ENCODE measurements at places on chromosomes 7 and 10.
A peak's percentile ranks its signal among the peaks of the same experiment; 100 is the strongest.

DNA sequence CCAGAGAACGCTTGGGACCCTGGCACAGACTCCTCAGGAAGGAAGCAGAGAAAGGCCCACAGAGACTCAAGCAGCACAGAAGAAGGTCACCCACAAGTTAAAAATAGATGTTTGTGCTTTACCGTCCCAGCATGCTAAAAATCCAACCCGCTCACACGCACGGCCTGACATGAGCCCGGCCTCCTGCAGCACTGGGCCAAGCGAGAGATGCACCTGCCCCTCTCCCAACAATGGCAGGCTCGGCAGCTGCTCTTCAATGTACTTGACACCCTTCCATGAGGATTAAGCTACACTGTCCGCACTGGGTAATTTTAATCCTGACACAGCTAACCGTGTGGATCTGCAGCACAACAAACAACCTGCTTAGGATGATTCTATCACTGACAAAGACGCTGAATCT, 9.3 kb downstream of the DIP2C start:
- DNase-seq, result no peak

GRCh38 chr7:76060842-76061241, 12.9 kb downstream of the MDH2 start:
- no peak for DNase-seq

DNA sequence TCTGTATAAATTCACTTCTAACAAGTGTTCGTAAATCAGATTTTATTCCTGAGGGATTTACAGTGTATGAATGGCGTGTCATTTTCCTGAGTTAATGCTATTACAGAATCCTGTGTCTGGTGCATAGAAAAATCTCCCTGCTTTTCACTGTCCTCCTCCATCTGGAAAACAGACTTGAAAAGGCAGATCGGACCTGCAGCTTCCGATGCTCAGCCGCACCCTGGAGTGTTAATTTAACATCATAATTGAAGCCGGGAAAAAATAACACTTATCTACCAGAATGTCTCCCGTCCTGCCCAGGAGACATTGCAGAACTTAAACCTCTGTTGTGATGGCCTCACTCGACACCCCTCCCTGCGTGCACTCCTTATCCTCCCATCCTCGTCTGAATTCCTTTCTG, 442.1 kb upstream of the FOXK1 start:
- no peak for DNase-seq

DNA sequence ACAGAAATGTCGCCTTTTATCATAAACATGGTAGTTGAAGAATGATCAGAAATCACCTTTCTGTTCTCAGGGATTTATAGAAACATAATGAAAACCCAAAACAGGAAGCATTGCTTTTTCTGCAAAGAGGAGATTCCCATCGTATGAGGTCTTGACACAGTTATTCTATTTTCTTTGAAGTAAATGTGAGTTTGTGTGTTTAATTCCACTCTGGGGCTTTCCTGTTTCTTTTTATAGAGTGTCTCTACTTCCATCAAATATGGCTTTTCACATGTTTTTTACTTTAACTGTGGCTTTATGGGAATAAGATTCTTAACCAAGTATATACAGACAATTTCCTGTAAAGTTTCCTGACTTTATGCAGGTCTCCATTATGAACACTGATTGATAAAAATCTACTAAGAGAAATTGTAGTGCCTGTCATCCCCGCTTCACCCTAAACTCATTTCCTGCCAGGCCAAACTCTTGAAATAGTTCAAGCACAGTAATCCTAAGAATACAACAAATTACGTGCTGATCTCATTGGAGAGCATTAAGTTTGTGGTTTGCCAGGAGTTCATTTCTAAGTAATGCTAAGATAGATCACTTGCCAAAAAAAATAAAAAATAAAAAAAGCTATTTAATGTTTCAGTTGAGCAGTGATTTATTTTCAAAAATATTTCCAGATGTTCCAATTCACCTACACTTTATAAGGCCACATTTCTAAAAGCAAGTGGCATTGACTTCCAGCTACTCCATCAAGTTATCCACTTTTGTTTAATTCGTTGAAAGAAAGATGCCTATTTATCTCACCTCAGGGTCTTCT, 52.2 kb upstream of the SEC61G start:
- peak; percentile 66 for DNase-seq

DNA sequence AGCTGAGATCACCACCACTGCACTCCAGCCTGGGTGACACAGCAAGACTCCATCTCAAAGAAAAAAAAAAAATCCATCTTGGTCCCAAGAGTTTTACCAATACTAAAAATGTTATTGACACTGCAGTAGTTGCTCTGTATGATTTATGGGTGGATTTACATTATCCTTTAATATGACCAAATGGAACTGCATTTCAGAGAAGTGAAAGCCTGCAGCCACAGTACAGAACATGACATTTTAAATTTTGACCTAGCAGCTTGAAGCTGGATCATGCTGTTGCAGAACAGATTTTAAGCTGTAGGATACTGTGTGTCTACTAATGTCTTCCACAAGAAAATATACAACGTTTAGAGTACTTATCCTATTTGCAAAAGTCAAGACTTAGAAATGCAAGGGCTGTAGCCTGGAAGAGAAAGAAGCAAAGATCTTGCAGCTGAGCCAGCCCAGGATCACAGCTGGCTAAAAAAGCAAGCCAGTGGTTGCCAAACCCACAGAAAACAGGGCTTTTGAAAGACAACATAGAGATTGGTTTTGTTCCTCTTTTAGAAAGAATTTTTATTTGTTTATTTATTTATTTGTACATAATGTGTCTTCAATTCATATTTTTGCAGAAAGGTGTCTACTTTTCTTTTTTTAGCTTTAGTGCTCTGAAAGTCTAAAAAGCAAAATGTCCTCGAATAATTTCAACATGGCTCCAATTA, 55.2 kb upstream of the WNT16 start:
- DNase-seq, result no peak

- no peak for DNase-seq
Measured at GRCh38 chr7:106017657-106018056, 54.6 kb downstream of the CDHR3 start.

DNA sequence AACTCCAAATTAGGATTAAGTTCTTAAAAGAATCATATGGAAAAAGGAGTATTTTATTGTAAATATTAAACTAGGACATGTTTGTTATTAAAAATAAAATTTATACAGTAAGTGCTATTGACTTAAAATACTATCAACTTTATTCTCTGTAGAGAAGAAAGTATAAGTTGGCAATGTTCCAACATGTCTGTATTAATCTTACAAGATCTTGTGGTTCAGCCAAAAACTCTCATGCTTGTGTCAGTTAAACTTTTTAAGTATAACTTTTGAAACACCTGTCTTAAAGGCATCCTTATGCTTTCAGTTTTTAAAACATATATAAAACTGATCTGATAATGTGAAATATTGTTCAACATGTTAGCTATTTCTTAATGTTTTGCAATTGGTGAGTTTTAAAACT, 160.7 kb downstream of the ZEB1 start:
- DNase-seq, result no peak

DNA sequence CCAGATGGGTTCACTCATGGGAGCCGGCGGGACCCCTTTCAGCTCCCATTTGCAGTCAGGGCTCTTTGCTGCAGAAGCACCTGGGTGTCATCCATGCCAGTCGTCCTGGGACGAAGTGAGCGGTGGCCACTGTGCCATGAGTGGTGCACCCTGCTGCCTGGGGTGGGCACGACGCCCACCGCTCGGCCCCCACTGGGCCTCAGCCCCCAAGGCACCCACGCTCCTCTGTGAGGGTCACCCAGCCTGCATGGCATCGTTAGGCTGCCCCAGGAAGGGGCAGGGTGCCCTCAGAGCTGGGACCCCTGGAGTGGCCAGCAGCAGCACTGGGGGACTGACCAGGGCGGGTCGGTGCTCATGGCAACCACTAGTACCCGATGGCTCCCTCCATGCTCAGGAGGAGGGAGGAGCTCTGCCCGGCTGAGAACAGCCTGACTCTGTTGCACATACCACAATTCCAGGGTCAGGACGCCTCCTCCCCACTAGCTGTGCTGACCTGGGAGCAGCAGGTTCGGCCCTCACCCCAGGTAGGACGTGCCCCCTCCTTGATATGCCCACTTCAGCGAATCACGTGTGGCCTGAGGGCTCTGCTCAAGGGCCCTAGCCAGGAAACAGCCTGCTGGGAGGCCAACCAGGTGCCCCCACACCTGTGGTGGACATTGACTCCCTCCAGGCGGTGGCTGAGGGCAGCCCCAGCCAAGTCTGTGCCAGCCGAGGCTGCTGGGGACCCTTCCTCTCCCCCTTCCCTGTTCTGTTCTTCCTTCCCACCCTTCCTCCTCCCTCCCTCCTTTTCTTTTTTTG, 28.5 kb upstream of the CFAP46 start:
- DNase-seq, result no peak

DNA sequence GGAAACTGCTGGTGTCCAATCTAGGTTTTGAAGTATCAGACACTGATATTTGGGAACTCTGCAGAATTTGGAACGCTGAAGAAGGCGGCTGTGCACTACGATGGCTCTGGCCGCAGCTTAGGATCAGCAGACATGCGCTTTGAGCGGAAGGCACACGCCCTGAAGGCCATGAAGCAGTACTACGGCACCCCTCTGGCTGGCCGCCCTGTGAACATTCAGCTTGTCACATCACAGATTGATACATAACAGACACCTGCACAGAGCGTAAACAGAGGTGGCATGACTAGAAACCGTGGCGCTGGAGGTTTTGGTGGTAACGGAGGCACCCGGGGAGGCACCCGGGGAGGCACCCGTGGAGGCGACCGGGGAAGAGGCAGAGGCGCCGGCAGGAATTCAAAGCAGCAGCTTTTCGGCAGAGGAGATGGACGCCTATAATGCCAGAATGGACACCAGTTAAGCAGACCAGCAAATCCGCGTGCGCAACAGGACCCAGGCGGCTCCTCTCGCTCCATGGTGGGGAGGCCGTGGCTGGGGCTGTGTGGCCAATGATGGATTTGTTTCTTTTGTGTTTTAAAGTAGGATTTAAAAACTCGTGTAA, 22.2 kb upstream of the CCL24 start:
- DNase-seq, result no peak

DNA sequence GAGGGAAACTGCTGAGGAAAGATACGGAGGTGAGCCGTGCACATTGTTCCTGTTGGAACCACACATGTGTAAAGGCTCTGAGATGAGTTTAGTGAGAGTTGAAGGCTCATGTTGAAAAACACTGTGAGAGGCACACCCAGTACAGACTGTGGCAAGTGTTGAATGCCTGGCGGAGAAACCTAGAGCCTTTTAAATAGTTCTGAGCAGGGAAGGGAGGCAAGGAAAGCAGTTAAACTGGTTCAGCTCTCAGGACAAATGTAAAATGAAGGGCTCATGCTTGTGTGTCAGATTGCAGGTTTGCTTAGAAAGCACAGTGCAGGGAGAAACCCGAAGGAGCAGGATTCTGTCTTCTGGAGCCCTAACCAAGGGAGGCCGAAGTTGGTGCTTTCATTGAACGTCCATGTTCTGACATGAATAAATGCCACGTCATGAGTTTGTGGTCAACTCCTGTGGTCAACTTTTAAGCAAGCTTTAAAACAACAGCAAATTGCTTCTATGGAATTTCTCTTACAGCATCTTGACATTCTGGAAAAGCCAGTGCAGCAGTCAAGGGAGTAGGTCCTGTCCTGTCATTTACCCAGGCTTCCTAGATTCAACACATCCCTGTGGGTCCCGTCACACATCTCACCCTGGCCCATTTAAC, 650.9 kb upstream of the GALNT17 start:
- DNase-seq, result no peak

DNA sequence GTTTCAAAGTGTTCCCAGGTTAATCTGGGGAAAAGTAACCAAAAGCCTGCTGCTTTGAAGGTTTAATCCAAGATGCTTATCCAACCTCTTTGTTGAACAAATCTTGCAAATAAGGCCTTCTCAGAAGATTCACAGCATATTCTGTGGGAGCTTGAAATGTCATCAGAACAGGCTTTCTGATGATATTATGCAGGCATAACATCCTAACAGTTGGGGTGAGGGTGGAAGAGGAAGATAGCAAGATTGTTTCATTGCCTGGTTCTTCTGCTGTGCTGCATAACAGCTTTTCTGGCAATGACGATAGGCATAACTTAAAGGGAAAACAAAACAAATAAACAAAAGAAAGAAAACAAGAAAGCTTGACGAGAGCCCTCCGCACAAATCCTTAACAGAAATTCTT, 217.4 kb downstream of the PHF14 start:
- no peak for DNase-seq

DNA sequence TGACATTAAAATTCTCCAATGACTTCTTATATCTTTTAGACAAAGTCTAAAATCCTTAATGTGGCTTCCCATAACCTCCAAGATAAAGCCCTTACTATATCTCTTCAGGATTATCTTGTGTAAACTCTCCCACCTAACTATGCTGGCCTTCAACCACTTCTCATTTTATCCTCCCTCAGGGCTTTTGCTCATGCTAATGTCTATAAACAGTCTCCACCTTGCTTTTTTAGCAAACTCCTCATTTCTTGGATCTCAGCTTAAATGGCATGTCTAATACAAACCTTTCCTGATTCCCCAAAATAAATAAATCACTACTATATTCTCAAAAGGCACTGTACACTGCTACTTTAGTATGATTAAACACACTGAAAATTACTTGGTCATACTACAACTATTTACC, 181.2 kb downstream of the LRRN3 start:
- DNase-seq, result no peak

GRCh38 chr7:7675686-7676085, 35.1 kb downstream of the UMAD1 start:
- DNase-seq, result no peak

DNA sequence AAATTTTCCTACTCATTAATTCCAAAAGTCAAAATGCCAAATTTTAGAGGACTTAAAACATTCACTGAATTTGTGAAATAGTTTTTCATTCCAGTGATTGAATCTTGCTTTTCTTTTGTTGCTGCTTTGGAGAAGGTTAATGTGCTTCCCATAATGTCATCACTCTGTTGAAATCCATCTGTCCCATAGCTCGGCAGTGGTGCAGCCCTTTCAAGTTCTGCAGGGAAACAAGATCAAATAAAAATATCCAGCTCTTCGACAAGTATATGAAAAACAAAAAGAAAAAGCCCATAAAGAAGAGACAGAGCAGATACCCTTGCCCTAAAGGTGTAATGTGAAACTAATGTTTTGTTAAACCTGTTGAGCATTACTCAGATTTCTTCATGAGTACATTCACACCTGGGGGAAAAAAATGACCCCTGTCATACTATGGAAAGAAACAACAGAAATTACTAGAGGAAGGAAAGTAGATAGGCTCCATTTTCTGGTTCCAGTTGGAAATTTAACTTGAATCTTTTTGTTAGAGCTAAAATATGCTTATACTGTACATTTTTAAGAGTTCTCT, 35.1 kb downstream of the AGR3 start:
- DNase-seq, result no peak

DNA sequence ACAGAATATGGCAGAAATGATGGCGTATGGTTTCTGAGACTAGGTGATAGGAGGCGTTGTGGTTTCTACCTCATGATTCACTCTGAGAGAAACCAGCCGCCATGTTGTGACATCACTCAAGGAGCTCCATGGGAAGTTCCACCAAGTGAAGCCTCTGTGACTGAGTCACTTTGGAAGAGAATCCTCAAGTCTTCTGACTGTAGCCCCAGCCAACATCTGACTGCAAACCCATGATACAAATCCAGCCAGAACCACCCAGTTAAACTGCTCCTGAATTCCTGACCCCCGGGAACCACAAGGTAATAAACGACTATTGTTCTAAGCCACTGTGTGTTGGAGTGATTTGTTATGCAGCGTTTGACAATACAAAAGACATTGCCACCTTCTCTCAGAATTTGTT, 91.1 kb upstream of the CARD11 start:
- DNase-seq, result no peak

All from fibroblast of pulmonary artery (primary cell).